ENCODE measurements at places on chromosomes 11 and 22.

GRCh38 chr11:121482231-121483129, 29.7 kb upstream of the SORL1-AS1 start:
- no peaks in the 10 kb centered on the region for H3K27me3 ChIP-seq
- H3K27ac ChIP-seq: peak overlapping the region; percentile 94
- H3K4me3 ChIP-seq: peak overlapping the region; percentile 75
- peaks cover 43% of the 10 kb centered on the region for H3K36me3 ChIP-seq

DNA sequence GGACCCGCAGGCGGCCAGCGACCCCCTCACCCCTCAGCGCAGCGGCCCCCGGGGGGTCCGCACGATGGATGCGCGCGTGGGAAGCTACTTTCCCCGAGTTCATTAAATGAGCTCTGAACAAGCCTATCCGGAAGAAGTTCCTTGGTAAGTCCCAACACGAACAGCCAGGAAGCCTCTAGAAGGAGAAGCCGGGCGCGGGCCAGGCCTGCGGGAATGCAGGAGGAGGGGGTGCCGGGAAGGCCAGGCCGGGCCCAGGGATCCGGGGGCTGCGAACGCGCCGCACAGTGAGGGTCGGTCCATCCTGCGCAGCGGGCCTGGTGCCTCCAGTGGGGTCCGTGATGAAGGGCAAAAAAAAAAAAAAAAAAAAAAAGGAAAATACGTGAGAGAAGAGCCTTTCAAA, 36.9 kb downstream of the TOLLIP start:
- H3K4me3 ChIP-seq: no peak overlapping the region
- H3K27me3 ChIP-seq: no peaks in the 10 kb centered on the region
- DNase-seq: no peak
- H3K27ac ChIP-seq: no peak overlapping the region

GRCh38 chr11:85953491-85954143, 98.4 kb downstream of the CCDC83 start:
- DNase-seq: no peak
- H3K27me3 ChIP-seq: no peaks in the 10 kb centered on the region
- peaks cover 58% of the 10 kb centered on the region for H3K36me3 ChIP-seq
- no peak overlapping the region for H3K27ac ChIP-seq

DNA sequence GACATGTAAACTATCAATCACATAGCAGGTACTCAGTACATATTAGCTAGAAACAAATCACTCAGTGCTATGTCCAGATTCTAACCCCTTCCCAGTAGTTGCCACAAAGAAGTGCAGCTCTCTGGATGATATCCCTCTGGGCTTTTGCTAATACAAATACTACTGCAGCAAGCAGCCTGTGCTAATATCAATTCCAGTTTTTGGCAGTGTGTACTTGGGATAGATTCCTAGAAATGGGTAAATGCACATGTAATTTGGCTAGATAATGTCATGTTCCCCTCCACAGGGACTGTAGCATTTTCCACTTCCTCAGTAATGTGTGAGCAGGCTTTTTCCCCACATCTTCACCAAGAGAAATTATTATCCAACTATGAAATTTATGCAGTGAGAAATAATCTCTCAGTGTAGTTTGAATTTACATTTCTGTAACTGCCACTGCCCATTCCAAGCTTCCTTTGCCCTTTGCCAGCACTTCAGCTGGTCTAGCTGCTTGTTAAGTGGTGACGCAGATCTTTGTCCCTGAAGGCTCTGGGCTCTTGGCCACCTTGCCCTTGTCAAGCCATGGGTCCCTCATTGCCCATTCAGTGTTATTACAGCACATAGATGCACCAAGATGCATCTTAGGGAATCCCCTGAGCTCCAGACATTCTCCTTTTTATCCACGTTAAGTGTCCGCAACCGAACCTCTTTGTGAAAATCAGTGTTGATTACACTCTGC, 107.1 kb upstream of the CLPB start:
- no peaks in the 10 kb centered on the region for H3K36me3 ChIP-seq
- H3K27me3 ChIP-seq: peaks cover 5% of the 10 kb centered on the region
- no peaks in the 10 kb centered on the region for H3K4me1 ChIP-seq
- no peak overlapping the region for H3K4me3 ChIP-seq
- H3K27ac ChIP-seq: no peak overlapping the region

- H3K36me3 ChIP-seq: peaks cover 2% of the 10 kb centered on the region
- peaks cover 53% of the 10 kb centered on the region for H3K4me1 ChIP-seq
- DNase-seq: no peak
- H3K27me3 ChIP-seq: no peaks in the 10 kb centered on the region
Observed at GRCh38 chr11:46117842-46118241, 3.4 kb downstream of the PHF21A start.
